Muscle of back (tissue), 13 donors: ENCODE measurements at places on chromosomes 4 and X.

DNA sequence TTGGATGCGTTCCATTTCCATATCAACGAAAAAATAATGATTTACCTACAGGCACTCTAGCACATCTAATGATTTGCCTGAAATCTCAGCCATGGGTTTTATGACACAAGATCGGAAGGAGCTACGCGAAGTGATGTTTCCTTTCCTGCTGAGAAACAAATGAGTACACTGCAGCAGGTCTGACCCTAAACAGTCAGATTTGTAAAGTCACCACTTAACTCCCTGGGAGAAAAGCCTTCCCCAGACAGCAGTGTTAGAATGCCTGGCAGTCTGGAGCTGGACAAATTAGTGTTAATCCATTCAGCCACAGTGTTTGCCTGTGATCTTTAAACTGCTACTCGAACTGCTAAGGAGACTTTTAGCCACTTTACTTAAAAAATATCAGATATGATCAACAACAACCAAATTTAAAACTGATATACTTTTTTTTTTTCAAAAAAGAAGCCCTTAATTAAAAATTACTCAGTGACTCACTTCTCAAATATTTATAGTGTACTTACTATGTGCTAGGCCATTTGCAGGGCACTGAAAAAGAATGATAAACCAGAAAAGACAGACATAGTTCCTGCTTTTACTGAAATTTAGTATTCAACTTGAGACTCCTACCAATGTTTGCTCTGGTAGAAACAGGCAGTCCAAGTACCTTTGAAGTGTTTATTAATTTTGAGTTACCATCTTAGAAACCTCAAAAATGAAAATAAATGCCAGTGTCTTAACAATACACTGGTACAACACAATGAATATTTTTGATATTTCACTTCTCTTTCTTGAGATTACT, 104.5 kb downstream of the SHISA3 start:
- DNase-seq, result no peak

DNA sequence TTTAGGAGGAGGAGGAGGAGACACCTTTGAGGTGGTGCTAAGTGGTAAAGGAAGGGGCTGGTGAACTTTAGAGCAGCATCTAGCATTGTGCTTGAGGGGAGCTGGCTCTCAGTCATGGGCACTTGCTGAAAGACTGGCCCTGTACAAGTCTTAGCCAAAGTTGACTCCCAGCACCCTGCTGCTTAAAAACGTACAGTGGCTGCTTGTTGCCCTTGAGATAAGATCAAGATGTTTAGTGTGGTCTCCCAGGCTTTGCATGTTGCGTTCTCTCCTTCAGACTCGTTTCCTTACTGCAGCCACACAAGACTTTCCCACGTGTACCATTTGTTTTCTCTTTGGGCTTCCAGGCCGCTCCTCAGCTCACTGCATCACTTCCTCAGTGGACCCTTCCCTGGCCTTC, 1.8 kb downstream of the MED28 start:
- no peak for DNase-seq

GRCh38 chr4:109049926-109050325, 252.5 kb downstream of the COL25A1 start:
- DNase-seq, result no peak

- no peak for DNase-seq
Observed at GRCh38 chr4:10205223-10205622, 88.6 kb upstream of the WDR1 start.

GRCh38 chr4:155787113-155787710, 28.4 kb downstream of the GUCY1B1 start:
- peak; percentile 67 for DNase-seq

GRCh38 chrX:118534716-118535493, 39.3 kb downstream of the DOCK11 start:
- DNase-seq, result no peak

DNA sequence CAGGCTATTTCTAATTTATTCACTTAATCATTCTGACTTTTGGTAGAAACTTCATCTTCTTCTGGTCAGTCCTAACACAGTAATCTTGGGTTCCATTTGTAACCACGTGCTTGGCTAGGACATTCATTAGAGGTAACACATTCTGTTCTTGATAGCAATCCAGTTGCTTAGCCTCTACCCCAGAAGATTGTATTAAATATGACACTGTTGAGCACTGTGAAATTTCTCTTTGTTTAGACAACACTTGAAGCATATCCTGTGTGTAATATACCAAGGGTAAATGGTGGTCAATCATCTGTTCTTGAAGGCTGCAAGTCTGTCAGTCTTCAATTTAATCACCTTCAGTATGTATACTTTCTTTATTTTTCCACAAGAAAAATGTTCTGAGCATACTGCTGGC, 523.0 kb downstream of the ANKRD50 start:
- no peak for DNase-seq

DNA sequence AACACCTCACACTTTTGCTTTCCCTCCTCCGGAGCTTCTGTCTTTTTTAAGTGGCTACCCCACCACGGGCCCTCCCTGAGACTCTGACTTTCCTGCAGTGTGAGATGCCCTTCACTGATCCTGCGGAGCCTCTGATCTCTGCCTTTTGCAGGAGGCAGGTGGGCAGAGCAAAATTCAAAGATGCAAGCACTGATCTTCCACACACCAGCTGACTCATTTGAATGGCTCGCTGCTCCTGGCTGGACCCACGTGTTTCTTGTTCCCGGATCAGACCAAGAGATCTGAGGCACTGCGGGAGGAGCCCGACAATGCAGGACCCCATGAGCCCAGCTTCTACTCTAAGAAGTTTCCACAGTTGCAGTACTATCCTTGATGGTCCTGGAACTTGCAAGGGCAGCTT, 1607.9 kb upstream of the TENM3 start:
- no peak for DNase-seq

DNA sequence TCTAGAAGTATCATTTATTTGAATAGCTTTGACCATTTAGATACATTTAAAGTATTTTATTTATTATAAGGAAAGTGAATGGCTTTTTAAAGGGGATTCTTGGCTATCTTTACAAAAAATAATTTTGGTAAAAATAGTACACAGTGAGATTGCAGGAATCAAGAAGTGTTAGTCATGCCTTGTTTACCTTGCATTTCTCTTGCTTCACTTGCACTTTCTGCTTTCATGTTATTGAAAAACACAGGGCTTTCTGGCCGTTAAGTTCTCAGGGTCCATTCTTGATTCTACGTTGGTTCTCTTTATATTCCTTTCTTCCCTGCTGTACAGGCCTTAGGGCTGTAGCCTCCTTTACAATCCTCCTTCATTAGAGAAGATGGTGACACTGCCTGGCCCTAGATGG, 21.8 kb upstream of the SEC24D start:
- no peak for DNase-seq

GRCh38 chr4:17688011-17688441, 73.6 kb downstream of the MED28 start:
- no peak for DNase-seq

GRCh38 chr4:138070816-138071215, 171.3 kb downstream of the SLC7A11 start:
- no peak for DNase-seq

DNA sequence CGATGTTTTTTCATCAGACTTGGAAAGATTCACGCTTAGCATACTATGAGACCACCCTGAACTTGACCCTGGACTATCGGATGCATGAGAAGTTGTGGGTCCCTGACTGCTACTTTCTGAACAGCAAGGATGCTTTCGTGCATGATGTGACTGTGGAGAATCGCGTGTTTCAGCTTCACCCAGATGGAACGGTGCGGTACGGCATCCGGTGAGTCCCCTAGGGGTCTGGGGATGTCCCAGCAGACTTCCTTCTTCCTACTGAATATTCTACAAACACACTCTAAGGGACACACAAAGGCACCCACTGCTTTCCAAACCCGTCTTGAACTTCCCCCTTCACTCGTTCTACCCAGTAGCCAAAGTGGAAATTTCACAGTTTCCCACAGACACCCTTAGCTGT, 9.3 kb downstream of the GABRQ start:
- DNase-seq, result no peak

- no peak for DNase-seq
Observed at GRCh38 chr4:145888393-145888792, 50.2 kb downstream of the ZNF827 start.

- no peak for DNase-seq
Observed at GRCh38 chr4:87268411-87268810, 48.0 kb upstream of the KLHL8 start.

GRCh38 chr4:24973404-24973746, 57.4 kb downstream of the LGI2 start:
- no peak for DNase-seq

DNA sequence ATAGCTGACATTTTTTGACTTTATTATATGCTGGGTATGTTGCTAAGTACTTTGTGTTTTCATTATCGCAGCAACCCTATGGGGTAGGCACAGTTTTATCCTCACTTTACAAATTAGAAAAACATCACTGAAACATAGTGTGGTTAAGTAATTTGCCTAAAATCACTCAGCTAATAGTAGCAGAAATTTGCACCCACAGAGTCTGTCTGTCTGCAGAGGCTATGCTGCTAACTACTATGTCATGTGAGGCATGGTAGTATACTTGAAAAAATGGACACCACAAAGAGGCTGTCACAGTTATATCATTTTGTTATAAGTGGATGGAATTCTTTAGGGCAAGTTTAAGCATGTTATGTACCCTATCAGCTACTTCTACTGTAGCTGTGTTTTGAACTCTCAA, 69.0 kb downstream of the STAG2 start:
- no peak for DNase-seq

DNA sequence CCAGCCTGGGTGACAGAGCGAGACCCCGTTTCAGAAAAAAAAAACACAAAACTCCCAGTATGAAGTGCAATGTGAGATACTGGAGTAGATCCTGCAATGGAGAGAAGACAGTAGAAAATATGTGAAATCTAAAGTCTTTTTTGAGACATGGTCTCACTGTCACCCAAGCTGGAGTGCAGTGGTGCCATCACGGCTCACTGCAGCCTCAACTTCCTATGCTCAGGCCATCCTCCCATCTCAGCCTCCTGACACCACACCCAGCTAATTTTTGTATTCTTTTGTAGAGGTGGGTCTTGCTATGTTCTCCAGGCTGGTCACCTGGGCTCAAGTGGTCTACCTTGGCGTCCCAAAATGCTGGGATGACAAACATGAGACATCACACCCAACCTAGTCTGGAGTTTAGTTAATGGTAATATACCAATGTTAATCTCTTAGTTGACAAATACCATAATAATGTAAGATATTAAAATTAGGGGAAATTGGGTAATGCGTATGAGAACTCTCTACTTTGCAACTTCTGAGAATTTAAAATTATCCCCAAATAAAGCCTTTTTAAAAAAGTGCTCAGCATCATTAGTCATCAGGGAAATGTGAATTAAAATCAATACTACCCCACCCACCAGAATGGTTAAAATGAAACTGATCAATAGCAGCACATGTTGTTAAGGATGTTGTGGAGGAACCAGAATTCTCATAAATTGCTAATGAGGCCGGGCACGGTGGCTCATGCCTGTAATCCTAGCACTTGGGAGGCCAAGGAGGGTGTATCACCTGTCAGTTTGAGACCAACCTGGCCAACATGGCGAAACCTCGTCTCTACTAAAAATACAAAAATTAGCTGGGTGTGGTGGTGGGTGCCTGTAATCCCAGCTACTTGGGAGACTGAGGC, 15.0 kb downstream of the RBMX start:
- DNase-seq, result no peak

GRCh38 chrX:7191681-7192110, 43.7 kb upstream of the PUDP start:
- no peak for DNase-seq

DNA sequence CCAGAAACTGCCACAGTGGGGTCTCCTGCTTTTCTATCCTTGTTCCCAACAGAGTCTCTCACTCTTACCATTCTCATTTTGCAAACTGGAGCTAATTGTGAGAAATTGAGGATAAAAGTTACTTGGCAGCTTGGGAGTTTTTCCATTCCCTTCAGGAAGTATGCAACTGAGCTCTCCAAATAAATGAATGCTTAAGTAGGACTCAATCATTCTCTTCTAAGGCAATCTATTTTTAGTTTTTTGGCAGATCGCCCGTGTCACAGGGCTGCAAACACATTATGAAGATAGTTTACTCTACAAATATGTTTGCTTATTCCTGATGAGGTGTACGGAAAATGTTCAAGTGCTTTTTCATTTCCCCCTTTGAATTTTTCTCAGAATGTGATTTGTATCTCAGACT, 5.3 kb downstream of the ASB11 start:
- DNase-seq, result peak; percentile 71
